ENCODE measurements at places on chromosomes 6 and 20. TPM values are rescaled to one million over a fixed set of nuclear protein-coding genes. Genes with fewer than 3 reads are reported as not detected.

SNHG17 gene
- total RNA-seq, result 8.0 TPM

CAP2 gene
- total RNA-seq, result 18.4 TPM

SLX4IP gene
- total RNA-seq, result 9.5 TPM

TRIM15 gene
- not detected for total RNA-seq

LY6G6C gene
- total RNA-seq, result not detected

HLA-DMB gene
- total RNA-seq, result 4.5 TPM

TPBG gene
- total RNA-seq, result 362 TPM

SYNDIG1 gene
- 1.0 TPM for total RNA-seq

NECAB3 gene
- 40.2 TPM for total RNA-seq

MLN gene
- total RNA-seq, result not detected

HLA-DRB5 gene
- 3.4 TPM for total RNA-seq

SNX3 gene
- total RNA-seq, result 67.8 TPM
